M059J (cell line): ENCODE measurements at places on chromosomes 6 and 20.

DNA sequence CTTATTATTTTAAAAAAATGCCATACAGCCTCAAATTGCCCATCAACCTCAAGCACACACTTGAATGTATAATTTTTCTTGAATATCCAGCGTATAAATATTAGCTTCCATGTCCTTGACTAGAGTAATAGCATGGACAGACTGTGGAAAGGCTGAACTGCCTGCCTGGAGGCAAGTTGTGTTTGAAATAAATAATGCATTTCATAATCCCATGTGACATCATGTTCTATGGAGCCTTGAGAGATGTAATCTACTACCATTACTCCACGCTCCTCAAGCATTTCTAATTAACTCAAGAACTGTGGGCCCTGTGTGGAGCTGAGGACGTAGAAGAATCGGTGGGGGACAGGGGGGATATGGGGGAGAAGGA lies 94.2 kb downstream of the CDS2 start:
- DNase-seq: no peak

GRCh38 chr20:23652371-23652770 lies 14.6 kb upstream of the CST3 start:
- peak; percentile 24 for DNase-seq

DNA sequence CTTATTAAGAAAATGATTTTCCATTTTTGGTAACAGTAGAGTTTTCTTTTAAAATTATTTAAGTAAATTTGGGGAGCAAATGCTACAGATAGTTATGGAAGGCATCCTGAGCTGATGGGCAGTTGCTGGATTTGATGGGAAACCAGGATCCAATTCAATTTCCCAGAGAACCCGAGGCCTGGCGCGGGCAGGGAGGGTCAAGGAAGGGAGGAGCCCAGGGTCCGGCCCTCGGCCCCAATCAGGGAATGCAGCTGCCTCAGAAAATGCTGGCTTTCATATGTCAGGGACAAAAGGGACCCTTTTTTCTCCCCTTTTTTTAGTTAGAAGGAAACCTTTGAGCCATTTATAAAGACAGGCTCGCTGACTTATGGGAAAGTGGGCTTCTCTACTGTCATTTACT lies 42.1 kb downstream of the CTCFL start:
- no peak for DNase-seq

GRCh38 chr6:170269846-170270541 lies 20.9 kb downstream of the DLL1 start:
- no peak for DNase-seq

DNA sequence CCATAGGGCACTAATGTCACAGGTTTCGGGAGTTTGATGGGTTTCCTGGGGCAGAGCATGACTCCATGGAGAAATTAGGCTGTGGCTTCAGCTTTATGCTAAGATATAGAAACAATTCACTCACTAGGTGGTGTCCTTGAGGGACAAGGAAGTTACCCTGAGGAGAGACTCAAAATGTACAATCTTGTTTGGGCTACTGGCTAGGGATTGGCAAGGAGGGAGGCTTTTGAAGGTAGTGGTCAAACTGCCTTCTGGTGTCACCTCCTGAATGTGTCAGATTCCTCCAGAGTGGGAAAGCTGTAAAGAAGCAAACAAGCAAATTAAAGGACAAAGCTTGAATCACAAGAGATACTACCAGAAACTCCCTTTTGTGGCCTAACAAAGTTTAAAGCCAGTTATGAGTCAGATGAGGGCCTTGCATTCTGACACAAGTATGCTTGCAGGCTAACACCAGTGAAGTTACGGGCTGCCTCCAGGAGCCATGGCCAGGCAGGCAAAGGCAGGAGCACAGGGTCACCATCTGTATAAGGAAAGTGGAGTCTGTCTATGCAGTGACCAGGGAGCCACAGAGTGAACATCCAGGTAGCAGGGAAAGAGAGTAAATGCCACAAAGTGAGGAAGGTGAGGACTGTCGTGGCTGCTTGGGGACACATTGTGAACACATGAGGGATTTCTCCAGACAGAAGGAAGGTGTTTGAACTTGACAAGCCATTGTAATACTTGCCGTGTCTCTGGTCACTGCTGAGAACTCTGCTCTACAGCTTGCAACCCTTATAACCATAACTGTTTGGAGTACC lies 107.7 kb upstream of the DTNBP1 start:
- DNase-seq: peak; percentile 49
